HCT116 (cell line): ENCODE measurements at places on chromosomes 6 and 20. TPM values are rescaled to one million over a fixed set of nuclear protein-coding genes. Genes with fewer than 3 reads are reported as not detected.

The SRSF12 gene
- total RNA-seq, result not detected

GRCh38 chr6:62670490-62671223 lies 384.6 kb upstream of the KHDRBS2 start:
- H3K4me3 ChIP-seq, result no peak overlapping the region
- no peaks in the 10 kb centered on the region for H3K27me3 ChIP-seq
- H3K4me1 ChIP-seq, result no peaks in the 10 kb centered on the region

DNA sequence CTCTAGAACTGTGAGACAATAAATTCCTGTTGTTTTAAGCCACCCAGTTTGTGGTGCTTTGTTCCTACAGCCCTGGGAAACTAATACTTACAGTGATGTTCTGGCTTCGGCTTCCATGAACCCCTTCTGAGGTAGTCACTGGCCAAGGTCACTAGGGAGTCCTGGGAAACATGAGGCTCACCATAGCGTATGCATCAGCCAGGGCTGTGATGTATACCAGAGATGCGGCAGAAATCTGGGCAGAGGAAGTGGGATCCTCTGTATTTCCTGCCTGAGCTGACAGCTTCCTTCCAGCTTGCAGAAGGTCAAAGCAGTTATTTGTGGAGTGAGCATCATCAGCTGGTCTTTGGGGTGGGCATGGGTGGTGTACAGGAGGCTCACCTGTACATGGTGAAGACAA lies 27.9 kb downstream of the KAT14 start:
- H3K27ac ChIP-seq, result no peak overlapping the region
- DNase-seq, result no peak
- H3K4me1 ChIP-seq, result no peaks in the 10 kb centered on the region
- no peaks in the 10 kb centered on the region for H3K27me3 ChIP-seq
- H3K36me3 ChIP-seq, result peaks cover 8% of the 10 kb centered on the region

GRCh38 chr6:168825226-168826077 lies 384.5 kb downstream of the SMOC2 start:
- H3K36me3 ChIP-seq, result no peaks in the 10 kb centered on the region
- no peaks in the 10 kb centered on the region for H3K4me1 ChIP-seq
- no peak overlapping the region for H3K27ac ChIP-seq
- DNase-seq, result no peak

The PAX1 gene
- not detected for total RNA-seq

DNA sequence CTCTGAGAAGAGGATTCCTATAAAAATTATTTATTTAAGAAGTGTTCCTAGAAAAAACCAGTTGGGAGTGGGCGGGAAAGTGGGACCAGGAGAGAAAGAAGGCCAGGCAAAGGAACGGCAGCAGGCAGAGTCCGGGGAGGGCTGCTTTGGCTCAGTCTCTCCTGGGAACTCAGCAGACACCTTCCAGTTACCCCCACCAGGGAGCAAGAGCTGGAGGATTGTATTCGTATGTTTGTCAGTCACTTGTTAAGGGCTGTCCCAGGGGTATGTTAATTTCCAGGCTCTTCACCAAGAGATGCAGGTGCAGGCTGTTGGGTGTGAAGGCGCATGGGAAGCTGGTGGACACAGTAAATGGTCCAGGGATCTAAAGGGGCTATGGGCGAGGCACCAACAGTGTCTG lies 53.0 kb upstream of the CHD6 start:
- H3K27ac ChIP-seq, result no peak overlapping the region
- H3K4me1 ChIP-seq, result no peaks in the 10 kb centered on the region
- H3K4me3 ChIP-seq, result no peak overlapping the region
- H3K27me3 ChIP-seq, result peaks cover 6% of the 10 kb centered on the region; the same call in 1 of the 2 replicates
- no peaks in the 10 kb centered on the region for H3K36me3 ChIP-seq
- no peak for DNase-seq

DNA sequence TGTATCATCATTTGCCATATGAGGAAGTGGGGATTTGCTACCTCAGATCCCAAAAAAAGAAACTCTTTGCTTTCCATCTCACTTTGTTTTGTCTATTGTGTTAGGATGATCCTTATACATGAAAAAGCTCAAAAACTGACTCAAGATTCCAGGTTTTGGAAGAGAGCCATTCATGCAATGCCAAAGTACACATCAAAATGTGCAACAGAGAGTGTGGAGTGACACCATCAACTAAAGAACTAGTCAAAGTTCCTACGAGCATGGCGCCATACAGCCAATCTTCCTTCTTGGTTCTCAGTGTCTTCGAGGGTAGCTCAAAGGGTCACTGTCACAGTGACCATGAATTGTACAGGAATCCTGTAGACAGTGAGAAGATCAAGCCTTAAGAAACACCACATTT lies 255.8 kb upstream of the SASH1 start:
- H3K4me3 ChIP-seq, result no peak overlapping the region
- H3K27me3 ChIP-seq, result no peaks in the 10 kb centered on the region
- no peaks in the 10 kb centered on the region for H3K4me1 ChIP-seq
- DNase-seq, result no peak
- no peak overlapping the region for H3K27ac ChIP-seq
- H3K36me3 ChIP-seq, result no peaks in the 10 kb centered on the region

DNA sequence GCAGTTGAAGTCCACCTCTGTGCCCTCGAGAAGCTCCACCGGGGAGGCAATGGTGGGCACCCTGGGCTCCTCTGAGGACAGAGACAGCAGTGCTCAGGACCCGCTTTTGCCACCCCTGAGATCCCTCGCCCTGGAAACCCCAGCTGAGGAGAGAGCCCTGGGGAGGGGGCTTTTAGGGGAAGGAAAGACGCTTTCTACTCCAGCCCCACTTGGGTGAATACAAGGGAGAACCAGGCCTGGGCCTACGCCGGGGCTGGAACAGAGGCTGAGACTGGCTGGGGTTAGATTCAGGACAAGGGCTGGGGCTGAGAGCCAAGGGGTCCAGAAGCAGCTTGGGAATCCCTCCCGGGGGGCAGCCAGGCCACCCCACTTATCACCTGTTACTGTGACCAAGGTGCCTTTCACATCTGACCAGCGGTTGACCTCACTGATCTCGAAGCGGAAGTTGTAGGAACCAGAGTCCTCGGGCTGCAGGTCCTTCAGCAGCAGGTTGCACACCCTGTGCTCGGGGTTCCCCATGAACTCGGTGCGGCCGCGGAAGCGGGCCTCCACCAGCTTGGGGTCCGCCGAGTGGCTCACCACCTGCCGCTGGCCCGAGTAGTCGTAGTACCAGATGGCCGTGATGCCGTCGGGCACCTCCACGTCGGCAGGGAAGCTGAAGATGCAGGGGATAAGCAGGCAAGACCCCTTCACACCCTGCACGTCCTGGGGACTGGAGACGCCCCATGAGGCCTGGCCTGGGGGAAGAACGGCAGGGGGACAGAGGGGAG lies 6.2 kb downstream of the SIGLEC1 start:
- H3K27me3 ChIP-seq, result no peaks in the 10 kb centered on the region
- no peaks in the 10 kb centered on the region for H3K36me3 ChIP-seq
- DNase-seq, result no peak
- H3K27ac ChIP-seq, result no peak overlapping the region
- peaks cover 12% of the 10 kb centered on the region for H3K4me1 ChIP-seq

The GJA10 gene
- total RNA-seq, result not detected

GRCh38 chr6:128519132-128519930 lies 1.1 kb downstream of the PTPRK start:
- H3K4me1 ChIP-seq, result peaks cover 10% of the 10 kb centered on the region; the same call in 1 of the 2 replicates
- no peaks in the 10 kb centered on the region for H3K36me3 ChIP-seq
- H3K27me3 ChIP-seq, result no peaks in the 10 kb centered on the region

- no peaks in the 10 kb centered on the region for H3K36me3 ChIP-seq
- H3K27ac ChIP-seq, result no peak overlapping the region
- H3K4me3 ChIP-seq, result no peak overlapping the region
- peaks cover 17% of the 10 kb centered on the region for H3K4me1 ChIP-seq
- H3K27me3 ChIP-seq, result no peaks in the 10 kb centered on the region
Measured at GRCh38 chr6:107493158-107494057, 3.5 kb downstream of the SOBP start.

The SLA2 gene
- total RNA-seq, result 0.12 TPM

The PDYN gene
- total RNA-seq, result not detected

GRCh38 chr6:56406276-56407269 lies 159.2 kb upstream of the COL21A1 start:
- H3K4me3 ChIP-seq, result no peak overlapping the region
- no peak overlapping the region for H3K27ac ChIP-seq
- H3K27me3 ChIP-seq, result no peaks in the 10 kb centered on the region
- no peaks in the 10 kb centered on the region for H3K4me1 ChIP-seq

- H3K4me3 ChIP-seq, result no peak overlapping the region
- no peak for DNase-seq
- no peak overlapping the region for H3K27ac ChIP-seq
- H3K27me3 ChIP-seq, result peaks cover 43% of the 10 kb centered on the region
- no peaks in the 10 kb centered on the region for H3K36me3 ChIP-seq
Measured at GRCh38 chr20:54407459-54407858, 67.9 kb upstream of the DOK5 start.

DNA sequence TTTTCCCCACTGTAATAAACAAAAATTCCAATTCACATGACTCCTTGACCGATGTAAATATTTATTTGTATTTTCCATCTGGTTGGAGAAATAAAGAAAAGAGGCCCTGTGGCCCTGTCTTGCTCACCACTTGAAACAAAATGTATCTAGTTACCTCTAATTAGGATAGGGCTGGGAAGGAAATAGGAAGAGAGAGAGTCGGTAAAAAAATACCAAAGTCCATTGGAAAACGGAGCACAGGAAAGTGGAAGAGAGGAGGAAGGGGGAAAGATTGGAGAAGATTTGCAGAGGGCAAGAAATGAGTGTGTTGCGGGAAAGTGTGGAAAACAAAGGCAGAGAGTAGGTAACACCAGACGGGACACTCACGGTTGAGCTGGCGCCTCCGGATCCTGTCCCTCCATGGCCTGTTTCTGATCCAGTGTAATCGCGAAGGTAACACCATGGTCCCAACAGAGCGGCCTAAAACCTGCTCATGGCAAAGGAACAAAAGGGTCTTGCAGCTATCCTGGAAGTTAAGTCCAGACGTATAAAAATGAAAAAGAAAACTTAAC lies 105.8 kb upstream of the RIPOR2 start:
- H3K4me1 ChIP-seq, result no peaks in the 10 kb centered on the region
- H3K36me3 ChIP-seq, result no peaks in the 10 kb centered on the region
- H3K4me3 ChIP-seq, result no peak overlapping the region
- no peak overlapping the region for H3K27ac ChIP-seq
- no peaks in the 10 kb centered on the region for H3K27me3 ChIP-seq
- DNase-seq, result no peak

DNA sequence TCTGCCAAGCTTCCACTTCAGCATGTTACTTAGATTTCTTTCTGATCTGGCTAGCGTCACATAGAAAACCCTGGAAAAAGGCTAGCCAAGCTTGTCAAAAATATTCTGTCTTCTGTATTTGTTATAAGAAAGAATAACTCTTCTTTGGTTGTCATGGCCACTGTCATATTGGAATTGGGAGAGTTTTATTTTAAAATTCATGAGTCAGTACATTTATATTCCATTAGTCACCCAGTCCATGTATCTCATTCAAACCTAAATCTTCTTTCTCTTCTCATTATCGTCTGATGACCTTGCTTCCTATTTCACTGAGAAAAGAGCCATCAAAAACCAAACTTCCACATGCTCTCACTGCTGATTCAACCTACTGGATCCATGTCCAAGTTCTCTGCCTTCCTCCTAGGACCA lies 65.7 kb downstream of the EPM2A start:
- H3K4me1 ChIP-seq, result no peaks in the 10 kb centered on the region
- no peak overlapping the region for H3K4me3 ChIP-seq
- H3K27ac ChIP-seq, result no peak overlapping the region
- no peak for DNase-seq
- H3K27me3 ChIP-seq, result no peaks in the 10 kb centered on the region

GRCh38 chr20:39533858-39534257 lies 571.7 kb downstream of the DHX35 start:
- no peak overlapping the region for H3K27ac ChIP-seq
- H3K27me3 ChIP-seq, result no peaks in the 10 kb centered on the region
- H3K36me3 ChIP-seq, result no peaks in the 10 kb centered on the region
- no peak for DNase-seq

- H3K27me3 ChIP-seq, result no peaks in the 10 kb centered on the region
- no peak overlapping the region for H3K27ac ChIP-seq
- no peaks in the 10 kb centered on the region for H3K36me3 ChIP-seq
- no peak overlapping the region for H3K4me3 ChIP-seq
Measured at GRCh38 chr6:107582086-107582485, 92.2 kb downstream of the SOBP start.

DNA sequence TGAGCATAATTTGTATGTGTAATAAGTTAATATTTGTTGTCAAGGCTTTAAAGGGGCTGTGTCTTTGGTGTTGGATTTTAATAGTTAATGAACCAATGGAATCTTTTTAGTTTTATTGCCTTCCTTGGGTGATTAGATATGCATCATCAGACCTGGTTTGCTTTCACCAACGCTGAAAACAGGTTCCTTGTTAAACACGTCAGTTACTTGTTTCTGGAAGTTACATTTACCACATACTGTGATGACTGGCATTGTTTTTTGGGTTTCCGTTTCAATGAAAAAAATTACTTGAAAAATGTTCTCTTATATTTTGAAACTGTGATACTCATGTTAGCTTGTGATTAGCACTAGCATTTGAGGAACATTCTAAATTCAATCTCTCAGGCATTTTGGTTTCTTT lies 58.6 kb upstream of the RNF144B start:
- no peaks in the 10 kb centered on the region for H3K36me3 ChIP-seq
- H3K27me3 ChIP-seq, result no peaks in the 10 kb centered on the region
- H3K4me1 ChIP-seq, result no peaks in the 10 kb centered on the region
- no peak overlapping the region for H3K27ac ChIP-seq
- no peak overlapping the region for H3K4me3 ChIP-seq
- DNase-seq, result no peak

DNA sequence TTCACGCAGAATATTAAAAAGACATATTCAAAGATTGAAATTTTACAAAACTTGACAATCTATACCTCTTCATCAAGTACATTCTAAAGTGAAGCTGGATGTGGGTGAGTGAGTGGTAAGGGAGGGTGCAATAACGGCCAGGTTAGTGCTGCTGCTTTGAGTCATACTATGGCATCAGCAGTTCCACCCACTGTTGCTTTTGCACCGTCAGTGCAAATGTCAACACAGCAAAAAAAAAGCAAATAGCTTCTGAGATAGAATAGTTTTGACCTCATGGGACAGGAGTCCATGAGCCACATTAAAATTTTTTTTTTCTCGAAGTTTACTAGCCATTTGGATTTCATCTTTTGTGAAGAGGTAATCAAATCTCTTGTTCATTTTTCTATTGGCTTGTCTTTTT lies 31.8 kb downstream of the PSMF1 start:
- no peak overlapping the region for H3K27ac ChIP-seq
- H3K27me3 ChIP-seq, result no peaks in the 10 kb centered on the region
- DNase-seq, result no peak
- no peak overlapping the region for H3K4me3 ChIP-seq
- no peaks in the 10 kb centered on the region for H3K4me1 ChIP-seq
- peaks cover 10% of the 10 kb centered on the region for H3K36me3 ChIP-seq

The NR2E1 gene
- total RNA-seq, result not detected

The MEI4 gene
- total RNA-seq, result not detected

GRCh38 chr20:57593134-57593886 lies 26.9 kb downstream of the ZBP1 start:
- H3K4me1 ChIP-seq, result no peaks in the 10 kb centered on the region
- H3K27me3 ChIP-seq, result no peaks in the 10 kb centered on the region
- DNase-seq, result no peak
- no peak overlapping the region for H3K27ac ChIP-seq
- H3K36me3 ChIP-seq, result no peaks in the 10 kb centered on the region
- no peak overlapping the region for H3K4me3 ChIP-seq

- H3K4me1 ChIP-seq, result no peaks in the 10 kb centered on the region
- no peaks in the 10 kb centered on the region for H3K27me3 ChIP-seq
- no peak for DNase-seq
- no peaks in the 10 kb centered on the region for H3K36me3 ChIP-seq
Measured at GRCh38 chr6:9614778-9615177, 800.1 kb downstream of the TFAP2A start.
